DMS153 (cell line): ENCODE measurements at places on chromosomes 12 and 14.
A peak's percentile ranks its signal among the peaks of the same experiment; 100 is the strongest.

DNA sequence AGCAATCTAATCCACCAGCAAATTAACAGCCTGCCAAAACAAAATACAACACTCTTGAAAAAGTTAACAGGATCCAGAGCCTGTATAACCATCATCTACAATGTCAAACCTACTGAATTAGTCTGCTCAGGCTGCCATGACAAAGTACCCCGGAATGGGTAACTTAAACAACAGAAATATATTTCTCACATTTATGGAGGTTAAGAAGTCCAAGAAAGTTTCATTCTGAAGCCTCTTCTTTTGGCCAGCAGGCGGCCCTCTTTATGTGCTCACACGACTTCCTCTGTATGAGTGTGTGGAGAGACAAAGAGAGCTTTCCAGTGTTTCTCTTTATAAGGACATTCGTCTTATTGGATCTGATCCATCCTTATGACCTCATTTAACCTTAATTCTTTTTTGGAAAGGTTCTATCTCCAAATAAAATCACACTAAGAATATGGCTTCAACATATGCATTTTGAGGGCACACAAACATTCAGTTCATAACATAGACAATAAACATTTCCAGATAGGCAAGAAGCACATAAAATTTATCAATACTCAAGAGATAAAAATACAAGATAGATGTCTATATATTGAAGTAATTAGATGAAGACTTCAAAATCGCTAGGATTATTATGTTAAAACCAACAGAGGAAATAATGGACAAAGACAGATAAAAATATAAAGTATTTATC, 5.9 kb upstream of the RERG start:
- DNase-seq: peak; percentile 24

- DNase-seq: no peak
Measured at GRCh38 chr12:11719678-11720099, 70.2 kb downstream of the ETV6 start.

- DNase-seq: peak; percentile 42
Measured at GRCh38 chr12:18502422-18502968, 235.3 kb downstream of the PLCZ1 start.

- no peak for DNase-seq
Measured at GRCh38 chr12:88812610-88813009, 232.3 kb upstream of the KITLG start.

- DNase-seq: no peak
Measured at GRCh38 chr12:25785134-25785533, 173.3 kb upstream of the RASSF8 start.

DNA sequence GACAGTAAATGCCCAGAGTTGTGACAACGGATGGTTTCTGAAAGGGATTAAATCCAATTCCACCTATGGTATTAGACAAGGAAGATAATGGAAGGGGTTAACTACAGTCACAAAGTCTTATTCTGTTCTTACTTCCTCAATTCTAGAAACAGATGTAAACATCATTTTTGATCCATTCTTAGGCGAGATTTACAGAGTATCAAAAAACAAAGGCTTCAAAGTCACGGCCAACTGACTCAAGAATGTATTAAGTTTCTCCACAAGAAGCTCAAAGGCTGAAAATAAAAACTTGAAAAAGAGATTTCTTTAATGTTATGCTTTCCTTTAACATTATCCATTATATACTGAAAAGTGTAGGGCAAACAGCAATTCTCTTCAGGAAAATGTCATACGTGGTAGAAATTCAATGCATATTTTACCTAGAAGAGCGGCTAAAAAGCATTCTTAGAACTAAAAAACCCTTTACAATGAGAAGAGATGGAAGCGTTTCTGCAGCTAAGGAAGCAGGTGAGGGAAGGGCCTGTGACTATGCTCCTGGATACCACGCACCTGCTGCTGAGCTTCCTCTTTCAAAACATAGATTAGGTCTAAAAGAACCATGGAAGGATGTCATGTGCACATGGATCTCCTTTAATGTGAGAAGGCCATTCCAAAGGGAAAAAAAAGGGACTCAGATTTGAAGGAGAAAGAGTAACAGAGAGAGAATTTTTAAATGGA, 185.8 kb downstream of the STXBP6 start:
- no peak for DNase-seq

DNA sequence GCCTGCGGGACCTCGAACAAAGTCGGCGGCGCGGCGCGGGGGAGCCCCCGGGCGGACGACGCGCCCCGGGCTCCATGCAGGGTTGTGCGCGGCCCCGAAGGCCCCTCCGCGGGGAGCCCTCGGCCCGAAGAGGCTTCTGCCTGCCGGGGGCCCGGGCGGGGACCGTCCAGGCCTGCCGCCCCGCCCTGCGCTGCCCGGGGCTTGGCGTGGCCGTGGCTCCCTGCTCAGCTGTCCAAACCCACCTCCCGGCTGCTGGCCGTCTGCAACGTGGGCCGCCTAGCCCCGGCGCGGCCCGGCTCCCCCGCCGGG, 670 bp downstream of the DYRK2 start:
- no peak for DNase-seq

DNA sequence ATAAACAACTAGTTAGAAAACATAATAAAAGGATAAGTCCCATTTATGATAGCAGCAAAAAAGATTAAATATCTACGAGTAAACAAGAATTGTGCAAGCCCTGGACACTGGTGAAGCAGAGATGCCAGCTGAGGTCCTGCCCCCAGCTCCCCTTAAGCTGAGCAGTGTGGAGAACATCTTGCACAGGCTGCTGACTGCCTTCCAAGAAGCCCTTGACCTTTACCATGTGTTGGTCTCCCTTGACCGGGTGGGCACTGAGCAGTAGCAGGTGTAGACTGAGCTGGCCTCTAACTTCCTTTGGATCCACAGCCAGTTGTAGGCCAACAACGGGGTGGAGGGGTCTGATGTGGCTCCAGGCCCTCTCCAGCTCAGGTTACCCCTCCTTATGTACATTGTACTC, 47.7 kb upstream of the PAPLN start:
- DNase-seq: no peak

DNA sequence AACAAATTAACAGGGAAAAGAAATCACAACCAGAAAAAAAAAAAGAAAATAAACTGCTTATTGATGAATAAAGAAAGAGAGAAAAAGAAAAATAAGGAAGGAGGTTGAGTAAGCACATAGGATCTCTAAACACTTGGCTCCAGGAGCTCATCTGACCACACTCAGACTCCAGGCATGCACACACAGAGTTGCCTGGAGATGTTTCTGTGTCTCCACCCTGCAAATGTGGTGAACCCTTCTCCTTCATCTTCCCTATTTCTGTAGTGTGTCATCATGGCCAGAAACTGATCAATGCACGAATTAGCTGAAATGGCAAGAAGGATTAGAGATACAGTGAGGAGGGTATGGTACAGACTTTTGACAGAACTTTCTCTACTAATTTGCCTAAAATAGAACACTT, 20.2 kb downstream of the OR4N2 start:
- no peak for DNase-seq

DNA sequence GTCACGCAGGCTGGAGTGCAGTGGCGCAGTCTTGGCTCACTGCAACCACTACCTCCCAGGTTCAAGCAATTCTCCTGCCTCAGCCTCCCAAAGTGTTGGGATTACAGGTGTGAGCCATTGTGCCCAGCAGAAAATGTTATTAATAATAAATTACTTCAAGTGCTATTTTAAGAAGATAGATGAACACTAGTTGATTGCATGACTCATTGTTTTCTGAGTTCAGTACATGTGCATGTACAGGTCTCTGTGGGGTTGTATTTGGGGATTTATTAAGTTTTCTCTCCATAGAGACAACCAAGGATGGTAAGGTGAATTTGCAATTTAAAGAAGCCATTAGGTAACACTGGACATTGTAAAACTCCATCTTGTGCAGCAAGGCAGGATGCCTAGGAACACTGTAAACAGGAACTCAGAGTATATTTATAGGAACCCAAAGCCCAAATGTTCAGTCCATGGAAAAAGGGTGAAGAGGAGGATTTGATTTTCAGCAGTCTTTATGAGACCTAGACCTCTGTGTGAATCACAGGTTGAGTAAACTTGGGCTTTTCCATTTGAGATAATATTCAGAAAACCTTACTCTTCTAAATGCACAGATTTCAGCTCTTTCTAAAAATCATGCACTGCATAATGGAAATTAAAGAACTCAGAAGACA, 49.3 kb upstream of the TMPO start:
- DNase-seq: no peak

DNA sequence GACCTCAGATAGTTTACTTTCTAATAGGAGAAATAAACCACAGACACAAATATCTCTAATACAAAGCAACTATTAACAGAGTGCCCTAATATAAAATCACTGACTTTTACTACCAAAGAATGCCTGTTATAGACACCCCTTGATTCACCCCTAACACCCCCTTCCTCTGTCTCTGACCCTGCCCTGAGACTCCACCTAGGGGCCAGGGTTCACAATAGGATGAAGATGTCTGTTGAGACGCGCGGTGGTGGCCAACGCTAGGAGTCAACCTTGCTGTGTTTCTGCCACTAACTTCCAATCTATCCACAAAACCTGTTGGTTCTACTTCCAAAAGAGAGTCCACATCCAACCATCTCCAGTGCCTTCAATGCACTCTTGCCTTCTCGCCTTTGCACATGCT, 10.9 kb upstream of the TC2N start:
- no peak for DNase-seq

DNA sequence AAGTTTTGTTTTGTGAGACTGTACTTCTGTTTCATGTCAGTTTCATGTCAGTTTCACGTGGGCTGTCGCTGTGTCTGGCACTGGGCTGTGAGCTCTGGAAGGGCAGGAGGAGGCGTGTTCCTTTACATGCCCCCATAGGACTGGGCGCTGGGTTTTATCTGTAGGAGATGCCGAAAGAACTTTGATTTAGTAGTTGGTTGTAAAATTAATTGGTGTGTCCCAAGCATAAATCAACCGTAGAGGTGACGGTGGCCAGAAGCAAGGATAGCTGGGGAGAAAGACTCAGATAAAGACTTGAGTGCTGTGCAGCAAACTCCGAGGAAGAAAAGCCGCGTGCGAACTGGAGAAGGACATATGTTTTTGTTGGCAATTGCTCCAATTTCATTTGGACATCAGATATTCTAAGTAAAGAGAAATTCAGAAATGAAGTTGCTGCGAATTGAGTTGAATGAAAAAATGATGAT, 182.5 kb downstream of the VRK1 start:
- DNase-seq: no peak

GRCh38 chr14:98798099-98798498, 473.9 kb downstream of the BCL11B start:
- DNase-seq: peak; percentile 98

- no peak for DNase-seq
Measured at GRCh38 chr12:121423253-121423652, 23.3 kb downstream of the RNF34 start.

GRCh38 chr14:69620211-69620611, 8.8 kb downstream of the SUSD6 start:
- DNase-seq: no peak

DNA sequence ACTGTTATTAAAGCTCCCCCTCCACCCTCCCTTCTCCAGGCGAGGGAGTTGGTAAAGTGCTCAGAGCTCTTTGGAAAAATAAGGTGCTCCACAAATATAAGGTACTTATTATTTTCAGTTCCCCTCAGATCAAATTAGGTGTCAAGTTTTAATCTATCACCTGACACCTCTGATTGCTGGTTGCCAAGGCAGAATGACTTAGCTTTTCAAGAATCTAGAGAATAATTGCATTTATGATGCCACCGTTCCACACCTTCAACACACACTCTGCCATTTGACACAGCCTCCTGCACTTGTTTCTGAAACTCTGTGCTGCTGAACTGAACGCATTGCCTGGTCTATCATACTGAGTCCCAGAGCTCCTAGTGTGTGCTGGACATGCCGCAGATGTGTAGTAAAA, 128.6 kb downstream of the CRACR2A start:
- no peak for DNase-seq

GRCh38 chr12:6538420-6539313, 4.3 kb downstream of the GAPDH start:
- no peak for DNase-seq

DNA sequence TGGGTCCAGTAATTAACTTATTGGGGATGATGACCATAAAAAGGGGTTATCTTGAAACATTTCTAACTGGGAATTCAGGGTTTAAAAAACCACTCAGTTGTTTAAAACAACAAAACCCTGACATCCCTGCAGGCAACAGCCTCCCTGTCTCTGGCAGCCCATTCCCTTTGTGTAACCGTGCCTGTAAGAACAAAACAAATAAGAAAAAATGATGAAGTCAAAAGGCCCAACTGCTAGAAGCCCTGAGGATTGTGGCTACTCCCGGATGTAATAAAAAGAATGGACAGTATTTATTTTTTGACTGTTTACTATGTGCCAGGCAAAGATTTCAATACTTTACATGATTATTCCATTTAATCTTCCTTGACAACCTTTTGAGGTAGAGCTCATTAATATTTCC, 75.3 kb downstream of the TMCC3 start:
- DNase-seq: peak; percentile 62

DNA sequence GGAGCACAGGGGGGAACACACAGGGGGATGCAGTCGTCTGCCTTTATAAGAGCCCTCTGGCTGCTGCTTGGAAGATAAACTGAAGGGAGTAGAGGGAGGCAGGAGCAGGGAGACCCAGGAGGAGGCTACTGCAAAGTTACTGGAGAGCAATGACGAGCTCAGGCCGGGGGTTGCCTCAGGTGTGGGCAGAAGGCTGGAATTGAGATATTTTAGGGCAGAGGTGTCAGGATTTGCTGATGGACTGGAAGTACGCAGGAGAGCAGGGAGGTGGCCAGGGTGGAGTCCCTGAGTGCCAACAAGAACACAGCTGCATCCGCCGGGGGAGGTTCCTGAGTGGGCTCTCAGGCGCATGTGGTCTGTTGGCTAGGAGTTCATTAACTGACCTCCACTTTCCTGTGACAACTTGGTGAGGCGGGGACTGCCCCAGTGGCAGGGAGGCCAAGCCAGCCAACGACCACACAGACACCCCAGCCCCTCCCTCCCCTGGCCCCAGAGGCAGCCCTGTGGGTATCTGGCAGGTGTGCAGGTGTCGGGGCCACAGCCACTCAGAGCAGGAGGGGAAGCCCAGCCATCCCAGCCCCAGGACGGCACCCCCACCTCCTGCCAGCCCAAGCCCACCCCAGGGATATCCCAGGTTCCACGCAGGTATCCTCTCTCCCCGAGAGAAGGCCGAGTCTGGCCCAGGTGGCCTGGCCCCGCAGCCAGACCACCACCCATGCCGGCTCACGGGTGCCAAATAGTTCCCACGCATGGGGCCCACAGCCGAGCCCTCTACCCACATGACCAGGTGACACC, 85.4 kb downstream of the NCOR2 start:
- no peak for DNase-seq

GRCh38 chr14:68593806-68594536, 198.9 kb downstream of the ZFP36L1 start:
- DNase-seq: no peak

- DNase-seq: no peak
Measured at GRCh38 chr12:74552201-74552600, 14.6 kb downstream of the ATXN7L3B start.
